Fibroblast of skin of abdomen (primary cell): ENCODE measurements at places on chromosomes 13 and 19.

GRCh38 chr19:42254089-42254849, 659 bp downstream of the ERF start:
- peak; percentile 65 for DNase-seq

DNA sequence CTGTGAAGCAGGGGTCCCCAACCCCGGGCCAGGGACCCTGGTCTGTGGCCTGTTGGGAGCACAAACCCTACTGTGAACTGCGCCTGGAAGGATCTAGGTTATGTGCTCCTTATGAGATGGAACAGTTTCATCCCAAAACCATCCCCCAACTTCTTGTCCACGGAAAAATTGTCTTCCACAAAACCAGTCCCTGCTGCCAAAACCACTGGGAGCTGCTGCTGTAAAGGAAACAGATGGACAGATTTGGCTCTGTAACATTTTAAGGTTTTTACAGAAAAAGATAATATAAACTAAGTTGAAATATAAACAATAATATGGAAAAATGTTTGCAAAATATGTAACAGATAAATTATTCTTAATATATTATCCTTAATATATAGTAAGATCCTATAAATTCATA, 73.7 kb downstream of the COG6 start:
- peak; percentile 1 for DNase-seq

- no peak for DNase-seq
Observed at GRCh38 chr13:113749507-113749906, 9.5 kb upstream of the TMEM255B start.

DNA sequence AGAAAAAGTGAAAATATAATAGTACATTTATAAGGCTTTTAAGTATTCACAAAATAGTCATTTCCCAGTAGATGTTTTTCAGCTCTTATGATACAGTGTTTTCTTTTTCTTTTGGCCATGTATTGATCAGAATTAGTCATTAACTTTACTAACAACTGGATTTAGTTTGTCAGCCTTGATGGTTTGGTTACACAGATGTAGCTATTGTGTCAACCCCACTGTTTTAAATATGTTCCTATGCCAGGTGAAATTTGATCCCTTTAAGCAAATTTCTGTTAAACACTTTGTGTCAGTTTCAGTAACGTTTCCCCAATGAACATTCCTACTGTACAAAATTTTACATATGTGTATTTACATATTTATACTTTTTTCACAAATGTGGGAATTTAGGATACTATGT, 261.5 kb upstream of the STARD13 start:
- DNase-seq: no peak

- DNase-seq: no peak
Observed at GRCh38 chr13:97583907-97584497, 150.0 kb downstream of the RAP2A start.

GRCh38 chr19:13885826-13886365, 9.0 kb downstream of the NANOS3 start:
- no peak for DNase-seq

DNA sequence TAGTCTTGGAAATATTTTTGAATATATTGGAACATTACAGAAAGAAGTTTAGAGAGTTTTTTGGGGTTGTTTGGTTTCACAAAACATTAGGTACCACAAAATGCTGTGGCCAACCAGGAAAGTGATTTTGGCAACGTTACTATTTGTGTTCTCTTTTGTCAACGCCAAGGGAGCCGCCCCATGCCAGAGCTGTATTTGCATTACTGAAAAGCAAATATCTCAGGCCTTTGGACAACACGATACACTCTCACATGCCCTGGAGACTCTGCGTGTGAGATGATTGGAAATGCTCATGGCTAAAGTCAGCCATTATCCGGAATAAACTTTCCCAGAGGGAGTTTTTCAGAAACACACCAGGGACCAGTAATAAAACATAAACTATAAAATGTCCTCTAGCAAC, 324.6 kb downstream of the SHISA2 start:
- no peak for DNase-seq

GRCh38 chr13:111115965-111116521, 933 bp downstream of the ARHGEF7 start:
- DNase-seq: peak; percentile 71

DNA sequence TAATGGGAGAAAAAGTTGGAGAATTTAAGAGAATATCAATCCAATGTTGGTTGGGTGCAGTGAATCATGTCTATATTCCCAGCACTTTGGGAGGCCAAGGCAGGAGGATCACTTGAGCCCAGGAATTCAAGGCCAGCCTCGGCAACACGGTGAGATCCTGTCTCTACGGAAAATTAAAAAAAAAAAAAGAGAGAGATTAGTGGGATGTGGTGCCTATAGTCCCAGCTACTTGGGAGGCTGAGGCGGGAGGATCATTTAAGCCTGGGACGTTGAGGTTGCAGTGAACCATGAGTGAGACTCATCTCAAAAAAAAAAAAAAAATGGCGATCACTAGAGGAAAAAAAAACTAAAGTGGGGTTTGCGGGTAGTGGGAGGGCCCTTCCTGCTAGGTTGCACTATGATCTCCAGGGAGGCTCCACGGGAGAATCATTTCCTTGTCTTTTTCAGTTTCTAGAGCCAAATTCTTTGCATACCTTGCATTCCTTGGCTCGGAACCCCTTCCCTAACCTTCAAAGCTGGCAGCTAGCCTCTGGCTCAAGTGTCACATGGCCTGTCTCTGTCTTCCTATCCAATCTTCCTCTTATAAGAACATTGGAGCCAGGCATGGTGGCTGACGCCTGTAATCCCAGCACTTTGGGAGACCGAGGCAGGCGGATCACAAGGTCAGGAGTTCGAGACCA, 5.8 kb upstream of the ERCC2 start:
- DNase-seq: peak; percentile 99

DNA sequence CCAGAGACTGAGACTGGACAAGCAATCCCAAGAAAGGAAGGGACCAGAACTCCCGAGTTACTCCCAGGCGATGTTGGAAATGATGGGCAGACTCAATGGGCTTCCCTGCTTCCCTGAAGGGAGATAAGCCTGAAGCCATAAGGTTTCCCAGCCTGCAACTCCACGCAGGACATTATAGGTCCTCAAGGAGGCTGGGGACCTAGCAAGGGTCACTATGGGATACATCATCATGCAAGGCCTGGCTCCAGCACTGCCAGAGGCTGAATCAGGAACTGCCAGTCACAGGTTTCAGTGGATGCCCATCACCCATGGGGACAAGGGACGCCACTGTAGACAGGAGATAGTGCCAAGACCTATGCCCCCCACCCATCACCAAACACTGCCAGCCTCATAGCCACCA, 338.7 kb downstream of the IRS2 start:
- DNase-seq: no peak

GRCh38 chr13:93450191-93450621, 223.6 kb downstream of the GPC6 start:
- peak; percentile 67 for DNase-seq

DNA sequence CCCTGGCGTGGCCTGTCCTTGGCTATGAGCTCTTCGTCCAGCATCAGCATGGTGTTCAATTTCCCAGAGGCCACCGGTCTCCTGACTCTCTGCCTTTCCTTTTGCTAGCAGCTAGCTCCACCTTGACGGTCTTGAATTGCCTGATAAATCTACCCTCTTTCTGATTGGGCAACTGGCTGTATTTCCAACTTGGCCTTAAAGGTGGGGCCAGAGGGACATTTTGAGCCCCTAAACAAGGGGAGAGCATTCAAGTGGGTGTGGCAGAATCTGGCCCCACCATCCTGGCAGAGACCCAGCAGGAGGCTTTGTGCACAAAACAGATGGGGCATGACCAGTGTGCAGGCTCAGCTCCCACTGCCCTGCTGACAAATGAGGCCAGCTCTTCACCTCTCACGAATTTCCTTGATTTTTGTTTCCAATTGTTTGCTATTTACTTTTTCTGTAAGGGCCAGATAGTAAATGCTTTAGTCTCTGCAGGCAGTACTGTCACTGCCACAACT, 148.9 kb upstream of the VSTM2B start:
- DNase-seq: no peak

GRCh38 chr19:29813642-29814041, 1.9 kb downstream of the CCNE1 start:
- DNase-seq: no peak

DNA sequence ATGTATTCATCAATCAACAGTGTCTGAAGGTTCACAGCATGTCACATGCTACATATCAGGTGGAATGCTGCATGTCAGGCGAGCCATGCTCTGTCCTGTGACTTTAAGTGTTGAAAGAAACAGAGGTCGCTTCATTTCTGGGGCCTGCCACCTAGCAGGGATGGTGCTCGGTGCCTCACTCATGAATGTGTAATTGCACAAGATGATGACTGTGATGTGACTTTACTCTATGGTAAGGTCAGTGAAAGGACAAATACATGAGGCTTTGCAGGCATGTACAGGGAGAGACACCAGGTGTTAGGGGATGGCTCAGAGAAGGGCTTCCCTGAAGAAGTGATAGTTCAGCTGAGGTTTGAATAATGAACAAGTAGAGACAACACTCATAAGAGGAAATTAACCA, 66.7 kb downstream of the FRY start:
- no peak for DNase-seq

- DNase-seq: no peak
Observed at GRCh38 chr19:3733549-3734309, 25.5 kb downstream of the TJP3 start.

- DNase-seq: peak; percentile 9
Observed at GRCh38 chr19:49408816-49409440, 14.3 kb downstream of the PTH2 start.
